HS-27A (cell line): ENCODE measurements at places on chromosomes 1 and 21.

DNA sequence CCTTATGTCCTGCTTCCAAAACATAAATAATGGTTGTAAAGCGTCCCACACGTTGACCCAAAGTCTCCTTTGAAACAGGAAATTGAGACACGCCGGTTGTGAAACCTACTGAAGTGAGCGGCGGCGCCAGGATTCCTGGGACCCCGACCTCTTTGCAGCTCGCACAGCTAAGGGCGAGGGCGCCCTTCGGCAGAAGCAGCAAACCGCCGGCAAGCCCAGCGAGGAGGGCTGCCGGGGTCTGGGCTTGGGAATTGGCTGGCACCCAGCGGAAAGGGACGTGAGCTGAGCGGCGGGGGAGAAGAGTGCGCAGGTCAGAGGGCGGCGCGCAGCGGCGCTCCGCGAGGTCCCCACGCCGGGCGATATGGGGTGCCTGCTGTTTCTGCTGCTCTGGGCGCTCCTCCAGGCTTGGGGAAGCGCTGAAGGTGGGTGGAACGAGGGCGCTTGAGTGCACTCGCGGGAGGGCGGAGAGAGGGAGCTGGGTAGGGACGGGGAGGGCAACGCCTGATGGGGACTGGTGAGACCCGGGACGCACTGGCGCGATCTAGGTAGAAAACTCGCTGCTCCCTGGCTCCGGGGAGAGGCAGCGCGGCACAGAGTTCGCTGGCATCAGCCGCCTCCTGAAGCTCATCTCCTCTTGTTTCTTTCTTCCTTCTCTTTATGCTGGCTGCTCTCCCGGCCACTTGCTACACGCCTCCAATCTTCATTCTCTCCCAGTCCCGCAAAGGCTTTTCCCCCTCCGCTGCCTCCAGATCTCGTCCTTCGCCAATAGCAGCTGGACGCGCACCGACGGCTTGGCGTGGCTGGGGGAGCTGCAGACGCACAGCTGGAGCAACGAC is at the start of gene CD1D:
Gene CD1D (plus strand): TSS at position 155 of the 836 bp plus-strand sequence. CDS start 207 bp downstream, at position 362.
- DNase-seq, result no peak

DNA sequence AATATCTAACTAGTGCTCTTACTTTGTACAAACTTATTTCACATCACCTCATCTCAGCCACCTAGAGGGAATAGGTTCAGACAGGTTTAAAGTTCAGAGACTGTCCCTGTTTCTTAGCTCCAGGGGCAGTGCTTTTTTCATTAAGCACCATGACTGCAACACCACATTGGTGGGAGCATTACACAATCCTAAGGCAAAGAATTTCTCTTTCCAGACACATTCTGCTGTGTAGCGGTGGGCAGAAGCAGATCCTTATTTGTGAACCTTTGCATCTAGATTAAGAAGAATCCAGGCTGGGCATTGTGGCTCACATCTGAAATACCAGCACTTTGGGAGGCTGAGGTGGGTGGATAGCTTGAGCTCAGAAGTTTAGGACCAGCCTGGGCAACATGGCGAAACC is 16.1 kb downstream of the LCA5L start:
- DNase-seq, result no peak

GRCh38 chr21:43721939-43722338 is 3.0 kb downstream of the PDXK start:
- no peak for DNase-seq

DNA sequence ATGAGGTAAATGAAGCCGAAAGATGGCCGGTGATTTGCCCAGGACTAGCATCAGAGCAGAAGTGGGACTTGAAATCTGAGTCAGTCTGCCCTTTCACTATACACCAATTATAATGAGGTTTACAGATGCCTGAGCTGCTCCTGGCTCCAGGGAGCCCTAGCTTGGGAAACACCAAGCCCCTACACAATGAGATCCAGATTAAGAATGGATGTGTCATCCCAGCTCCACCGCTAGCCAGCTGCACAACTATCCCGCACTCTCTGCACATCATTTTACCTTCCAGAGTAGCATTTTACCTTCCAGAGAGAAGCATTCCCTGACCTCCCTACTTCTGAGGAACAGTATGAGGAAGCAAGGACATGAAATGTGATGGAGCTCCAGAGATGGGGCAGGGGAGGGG is 27.0 kb downstream of the SERTAD4 start:
- no peak for DNase-seq

- DNase-seq, result no peak
These were observed 22.7 kb downstream of the PIGM start for GRCh38 chr1:160009081-160009480.
